Heart right ventricle (tissue), 16 donors: ENCODE measurements at places on chromosomes 12 and 14.
A peak's percentile ranks its signal among the peaks of the same experiment; 100 is the strongest.

GRCh38 chr12:118536306-118536906 is 160.1 kb downstream of the SUDS3 start:
- no peak for DNase-seq

- no peak for DNase-seq
These were observed 199.5 kb upstream of the CAND1 start for GRCh38 chr12:67069451-67070306.

DNA sequence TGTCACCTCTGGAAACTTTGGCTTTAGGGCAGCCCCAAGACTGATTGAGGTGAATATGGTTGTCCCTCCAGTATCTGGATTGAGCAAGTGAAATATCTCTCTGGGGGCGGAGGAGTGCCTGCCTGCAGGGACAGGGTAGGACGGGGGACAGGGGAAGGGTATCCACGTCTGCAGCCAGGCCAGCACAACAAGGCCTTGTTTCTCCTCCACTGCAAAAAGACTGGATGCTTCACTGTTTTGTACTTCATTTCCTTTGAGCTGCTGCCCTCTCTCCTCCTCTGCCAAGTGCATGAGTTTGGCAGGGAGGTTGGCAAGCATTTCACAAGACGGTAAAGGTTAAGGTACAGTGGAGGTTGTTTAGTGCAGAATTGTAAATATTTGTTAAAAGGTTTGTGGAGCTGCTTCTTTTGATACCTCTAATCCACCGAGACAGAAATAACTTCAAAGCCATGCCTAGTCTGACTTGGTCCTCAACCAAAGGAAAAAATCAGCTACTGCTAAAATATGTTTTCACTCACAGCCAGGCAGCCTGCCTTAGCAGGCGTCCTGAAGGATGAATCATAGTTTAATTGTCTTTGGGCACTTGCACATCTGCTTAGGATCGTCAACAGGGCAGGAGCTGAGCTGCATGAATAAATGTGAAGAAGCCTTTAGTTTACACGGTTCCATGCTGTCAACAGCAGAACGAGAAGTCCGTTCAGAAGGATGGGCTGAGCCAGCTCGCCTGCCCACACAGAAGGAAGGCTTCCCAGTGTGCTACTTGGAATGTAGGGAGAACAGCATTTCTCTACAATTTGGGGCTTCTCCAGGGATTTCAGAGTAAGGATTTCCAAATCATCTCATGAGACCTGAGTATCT is 269.7 kb downstream of the TTC6 start:
- DNase-seq: no peak

DNA sequence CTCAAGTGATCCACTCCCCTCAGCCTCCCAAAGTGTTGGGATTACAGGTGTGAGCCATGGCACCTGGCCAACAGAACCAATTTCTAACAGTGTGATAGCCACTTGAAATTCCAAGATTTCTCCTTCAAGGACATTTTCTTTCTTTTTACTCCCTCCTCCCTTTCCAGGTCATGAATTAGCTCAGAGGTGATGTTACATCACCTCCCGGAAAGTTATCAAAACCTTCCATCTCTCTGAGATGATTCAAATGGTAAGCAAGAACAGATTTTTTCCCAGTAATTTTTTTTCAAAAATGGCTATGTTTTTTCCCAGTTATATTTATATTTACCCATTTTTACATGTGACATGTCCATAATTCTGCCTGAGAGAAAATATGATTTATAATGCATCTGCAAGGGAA is 15.6 kb upstream of the SMAGP start:
- no peak for DNase-seq

DNA sequence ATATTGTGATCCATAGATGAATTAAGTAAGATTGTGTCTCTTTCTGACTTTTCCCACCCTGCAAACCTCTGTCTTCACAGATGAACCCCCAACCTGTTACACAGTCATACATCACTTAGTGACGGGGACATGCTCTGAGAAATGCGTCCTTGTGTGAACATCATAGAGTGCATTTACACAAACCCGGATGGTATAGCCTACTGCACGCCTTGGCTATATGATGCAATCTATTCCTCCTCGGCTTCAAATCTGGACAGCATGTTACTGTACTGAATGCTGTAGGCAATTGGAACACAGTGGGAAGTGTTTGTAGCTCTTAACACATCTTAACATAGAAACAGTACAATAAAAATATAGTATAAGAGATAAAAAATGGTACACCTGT is 7.4 kb upstream of the TESPA1 start:
- DNase-seq: no peak

GRCh38 chr14:34404416-34404815 is 57.6 kb downstream of the SPTSSA start:
- no peak for DNase-seq

DNA sequence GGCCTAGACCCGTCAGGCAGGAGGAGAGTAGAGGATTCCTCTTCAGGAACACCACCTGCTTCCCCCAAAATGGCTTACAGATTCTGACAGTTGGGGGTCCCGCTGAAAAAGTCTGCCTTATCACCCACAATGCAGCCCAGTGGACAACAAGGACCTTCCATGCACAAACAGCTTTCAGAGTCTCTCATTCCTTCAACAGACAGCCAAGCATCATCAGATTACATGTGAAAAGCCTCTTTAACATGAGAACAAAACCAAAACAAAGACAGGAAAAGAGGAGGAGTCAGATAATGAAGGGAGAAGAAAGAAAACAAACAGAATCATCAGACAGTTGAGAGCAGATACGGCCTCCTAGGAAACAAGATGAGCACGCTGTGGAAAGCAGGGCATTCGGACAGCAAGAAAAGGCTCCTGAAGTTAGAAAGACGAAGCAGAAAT is 18.3 kb downstream of the KCTD10 start:
- DNase-seq: no peak

GRCh38 chr12:92546259-92546634 is 156.5 kb upstream of the PLEKHG7 start:
- DNase-seq: no peak

- DNase-seq: no peak
These were observed 2.4 kb upstream of the HOXC4 start for GRCh38 chr12:54051026-54051842.

DNA sequence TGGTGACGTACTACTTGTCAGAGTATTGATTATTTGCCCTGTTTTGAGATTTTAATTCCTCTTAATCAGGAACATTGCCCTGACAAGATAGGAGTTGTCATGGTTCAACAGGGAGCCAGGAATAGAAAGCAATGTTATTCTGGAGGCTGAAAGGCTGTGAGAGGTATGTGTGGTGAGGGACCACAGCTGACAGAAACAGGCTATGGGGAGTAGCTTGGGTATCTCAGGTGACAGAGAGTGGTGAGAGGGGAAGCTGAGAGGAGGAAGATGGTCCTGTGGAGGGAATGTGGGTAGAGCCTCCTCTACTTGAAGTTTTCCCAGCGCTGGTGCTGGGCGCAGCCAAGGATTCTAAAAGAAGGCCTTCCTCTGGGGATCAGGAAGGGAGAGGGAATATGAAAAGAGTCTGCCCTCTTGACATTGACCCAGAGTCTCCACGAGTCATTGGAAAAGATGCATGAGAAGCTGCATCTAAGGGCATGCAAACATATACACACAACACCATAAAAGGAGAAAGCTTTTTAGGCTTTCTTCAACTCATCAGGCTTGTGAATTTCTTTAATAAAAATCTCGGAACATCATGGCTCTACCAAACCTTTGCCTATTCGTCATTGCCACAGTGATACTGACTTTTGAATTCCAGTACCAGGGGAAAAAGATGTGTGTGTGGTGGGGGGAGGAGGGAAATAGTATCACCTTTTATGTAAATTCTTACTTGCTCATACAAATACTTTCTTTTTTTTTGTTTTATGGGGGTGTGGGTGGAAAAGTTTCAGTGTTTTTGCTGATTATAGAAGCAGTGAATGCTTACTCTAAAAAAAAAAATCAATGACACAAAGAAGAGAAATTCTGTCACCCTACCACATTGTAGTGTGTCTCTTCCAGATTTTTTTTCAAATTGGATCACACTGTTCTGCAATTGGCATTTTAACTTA is 39.9 kb upstream of the DHRS7 start:
- no peak for DNase-seq

DNA sequence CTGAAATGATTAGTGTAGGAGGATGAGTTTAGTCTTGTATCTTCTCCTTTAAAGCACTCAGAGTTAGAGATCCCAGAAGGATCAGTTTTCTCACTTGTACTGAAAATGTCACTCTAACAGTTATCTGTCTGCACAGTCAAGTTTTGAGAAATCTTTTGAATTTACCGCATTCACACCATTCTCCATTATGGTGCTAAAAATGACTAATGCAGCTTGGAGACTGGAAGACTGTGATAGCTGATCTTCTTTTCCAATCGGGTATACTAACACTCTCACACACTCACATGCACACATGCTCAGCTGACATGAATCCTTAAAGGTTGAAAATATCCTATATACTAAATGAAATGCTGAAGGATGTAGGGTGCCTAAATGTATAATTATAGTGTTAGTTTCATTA is 65.8 kb downstream of the SLC15A5 start:
- DNase-seq: no peak

GRCh38 chr14:95254288-95254687 is 65.4 kb downstream of the CLMN start:
- DNase-seq: no peak

DNA sequence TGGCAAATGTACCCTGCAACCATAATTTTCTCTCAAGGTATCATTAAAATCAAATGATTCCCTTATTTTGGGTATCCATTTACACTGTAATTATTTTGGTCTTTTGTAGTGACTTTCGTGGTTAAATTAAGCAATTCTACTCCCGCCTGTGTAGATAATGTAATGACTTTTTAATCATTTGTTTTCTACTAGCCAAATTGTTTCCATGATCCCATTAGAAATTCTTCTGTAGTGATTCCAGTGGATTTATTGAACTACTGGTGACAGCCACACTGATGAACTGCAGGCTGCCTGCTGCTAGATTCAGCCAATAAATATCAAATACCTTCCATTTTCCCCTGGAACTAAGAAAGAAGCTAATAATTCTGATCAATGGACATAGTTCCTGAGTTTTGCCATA is 96.0 kb downstream of the WIF1 start:
- DNase-seq: no peak

DNA sequence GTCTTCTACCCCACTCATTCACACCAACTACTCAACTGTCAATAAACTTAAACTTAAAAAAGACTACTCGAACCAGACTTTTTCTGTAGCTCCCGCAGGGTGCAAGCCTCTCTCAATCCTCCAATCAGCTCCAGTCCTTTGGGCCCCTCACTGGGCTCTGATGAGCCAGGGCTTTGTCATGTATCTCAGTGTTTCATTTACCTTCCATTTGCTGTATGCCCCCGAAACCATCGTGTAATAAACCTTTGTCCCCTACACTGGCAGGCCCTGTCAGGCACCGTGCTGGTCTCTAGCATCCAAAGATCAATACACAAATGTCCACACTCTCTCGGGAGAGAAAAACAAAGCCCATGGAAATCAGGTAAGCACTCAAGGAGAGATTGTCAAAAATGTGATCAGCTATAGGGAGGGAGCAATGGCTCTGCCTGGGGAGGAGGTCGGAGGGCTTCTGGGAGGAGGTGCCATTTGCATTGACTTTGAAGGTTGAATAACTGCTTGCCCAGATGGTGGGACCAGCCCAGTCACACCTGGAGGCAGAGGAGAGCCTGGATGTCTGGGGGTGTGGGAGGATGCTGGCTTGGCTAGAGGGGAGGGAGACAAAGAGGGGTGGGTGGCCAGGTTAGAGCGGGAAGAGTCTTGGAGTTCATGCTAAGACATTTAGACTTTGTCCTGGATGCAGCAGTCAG is 42.1 kb upstream of the DICER1 start:
- DNase-seq: no peak

- DNase-seq: no peak
These were observed 26.9 kb upstream of the RXYLT1 start for GRCh38 chr12:63752841-63753240.

DNA sequence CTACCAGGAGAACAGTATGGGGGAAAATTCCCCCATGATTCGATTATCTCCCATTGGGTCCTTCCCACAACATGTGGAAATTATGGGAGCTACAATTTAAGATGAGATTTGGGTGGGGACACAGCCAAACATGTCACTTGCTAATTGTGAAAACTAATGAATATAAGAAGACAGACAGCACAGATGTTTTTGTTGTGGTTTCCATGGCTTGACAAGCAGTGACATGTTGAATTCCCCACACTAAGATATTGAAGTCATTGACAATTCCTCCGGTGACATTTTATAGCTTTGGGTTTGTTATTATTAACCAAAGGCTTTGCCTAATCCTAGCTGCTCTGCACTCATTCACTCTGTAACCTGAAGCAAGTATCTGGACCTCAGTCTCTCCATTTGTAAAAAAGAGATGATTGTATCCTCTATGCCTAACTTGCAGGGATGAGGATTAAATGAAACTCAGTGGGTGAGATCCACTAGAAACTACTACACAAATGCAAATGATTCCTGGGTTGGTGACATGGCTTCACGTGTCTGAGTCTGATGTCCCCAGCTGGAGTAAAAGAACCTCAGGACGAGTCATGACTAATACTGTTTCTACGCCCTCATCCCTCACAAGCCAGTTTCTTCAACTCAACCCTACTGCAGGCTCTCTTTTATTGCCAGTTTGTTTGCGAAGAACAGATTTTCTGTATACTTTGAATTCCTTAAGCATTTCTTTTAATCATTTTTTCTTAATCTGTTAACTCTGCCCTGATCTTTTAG is 71.6 kb downstream of the ASCL1 start:
- DNase-seq: no peak

DNA sequence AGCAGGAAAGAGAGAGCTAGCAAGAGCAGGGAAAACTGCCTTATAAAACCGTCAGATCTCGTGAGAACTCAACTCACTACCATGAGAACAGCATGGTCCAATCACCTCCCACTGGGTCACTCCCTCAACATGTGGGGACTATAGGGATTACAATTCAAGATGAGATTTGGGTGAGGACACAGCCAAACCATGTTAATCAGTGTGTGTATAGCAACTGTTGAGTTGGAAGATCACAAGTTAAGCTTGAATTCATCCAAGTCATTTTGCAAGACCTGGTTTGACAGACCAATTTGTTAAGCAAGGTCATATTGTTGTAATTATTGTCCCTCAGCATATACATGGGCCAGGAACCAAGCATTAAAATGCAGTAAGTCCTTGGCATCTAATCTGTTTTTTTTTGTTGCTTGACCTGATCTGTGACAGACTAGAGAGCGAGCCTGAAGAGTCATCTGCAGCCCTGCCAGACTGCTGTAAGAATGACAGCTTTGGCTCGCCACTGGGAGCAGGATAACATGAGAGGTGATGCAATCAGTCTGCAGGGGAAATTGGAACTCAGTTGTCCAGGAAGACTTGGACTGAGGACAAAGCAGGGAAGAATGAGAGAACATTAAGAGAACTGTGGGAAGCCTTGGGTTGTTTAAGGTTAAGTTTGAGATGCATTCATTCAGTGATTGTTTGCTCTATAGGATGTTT is 297.6 kb upstream of the SEL1L start:
- DNase-seq: peak; percentile 16

DNA sequence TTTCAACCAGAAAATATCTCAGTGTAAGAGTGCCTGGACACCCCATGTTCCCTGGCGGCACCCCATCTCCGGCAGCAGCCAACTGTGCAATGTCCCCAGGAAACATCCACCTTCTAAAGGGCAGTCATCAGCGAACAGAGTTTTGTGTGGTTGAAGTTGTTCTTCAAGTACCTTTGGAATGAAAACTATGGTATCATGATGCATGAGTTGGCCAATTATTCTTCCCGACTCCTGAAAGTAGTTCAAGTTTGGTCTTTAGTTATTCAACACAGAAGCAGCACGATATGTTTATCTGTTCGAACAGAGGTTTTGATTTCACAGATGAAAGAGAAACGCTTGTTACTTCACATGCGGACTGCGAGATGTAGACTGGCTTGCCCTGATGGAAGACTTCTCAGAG is 21.1 kb upstream of the TTC7B start:
- DNase-seq: no peak
